ENCODE measurements at places on chromosomes 16 and 17.

DNA sequence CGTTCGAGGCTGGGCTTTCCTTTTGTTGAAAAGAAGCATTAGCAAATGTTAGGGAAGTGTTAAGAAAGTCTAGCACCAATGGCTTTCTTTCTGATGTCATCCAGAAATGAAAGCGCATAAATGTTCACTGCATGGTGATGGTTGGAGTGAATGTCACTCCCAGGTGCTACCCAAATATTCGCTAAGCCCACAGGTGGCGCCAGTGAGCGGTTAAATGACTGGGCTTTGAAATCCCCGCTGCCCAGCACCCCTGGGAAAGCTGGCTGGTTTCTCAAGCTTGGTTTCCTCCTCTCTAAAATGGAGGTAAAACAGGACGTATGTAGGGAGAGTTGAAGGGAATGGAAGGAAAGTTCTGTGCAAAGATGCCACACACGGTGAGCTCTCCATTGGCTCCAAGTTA, 104.4 kb downstream of the IRX5 start:
- peak; percentile 48 for DNase-seq

DNA sequence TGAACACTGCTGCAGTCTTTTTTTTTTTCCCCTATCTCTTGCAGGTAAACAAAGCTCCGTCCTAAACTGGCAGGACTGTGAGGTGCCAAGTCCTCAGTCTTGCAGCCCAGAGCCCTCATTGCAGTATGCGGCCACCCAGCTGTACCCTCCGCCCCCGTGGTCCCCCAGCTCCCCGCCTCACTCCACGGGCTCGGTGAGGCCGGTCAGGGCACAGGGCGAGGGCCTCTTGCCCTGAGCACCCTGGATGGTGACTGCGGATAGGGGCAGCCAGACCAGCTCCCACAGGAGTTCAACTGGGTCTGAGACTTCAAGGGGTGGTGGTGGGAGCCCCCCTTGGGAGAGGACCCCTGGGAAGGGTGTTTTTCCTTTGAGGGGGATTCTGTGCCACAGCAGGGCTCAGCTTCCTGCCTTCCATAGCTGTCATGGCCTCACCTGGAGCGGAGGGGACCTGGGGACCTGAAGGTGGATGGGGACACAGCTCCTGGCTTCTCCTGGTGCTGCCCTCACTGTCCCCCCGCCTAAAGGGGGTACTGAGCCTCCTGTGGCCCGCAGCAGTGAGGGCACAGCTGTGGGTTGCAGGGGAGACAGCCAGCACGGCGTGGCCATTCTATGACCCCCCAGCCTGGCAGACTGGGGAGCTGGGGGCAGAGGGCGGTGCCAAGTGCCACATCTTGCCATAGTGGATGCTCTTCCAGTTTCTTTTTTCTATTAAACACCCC, 13.8 kb downstream of the IL34 start:
- no peak for DNase-seq

GRCh38 chr16:27829975-27830374, 233.5 kb downstream of the GSG1L start:
- DNase-seq, result no peak

GRCh38 chr17:15238057-15238456, 27.1 kb downstream of the PMP22 start:
- no peak for DNase-seq

GRCh38 chr17:18951941-18952842, at the start of gene SLC5A10:
SLC5A10 (plus strand) TSS chr17:18952165; CDS start chr17:18952206, 41 bp downstream.
- DNase-seq, result no peak

DNA sequence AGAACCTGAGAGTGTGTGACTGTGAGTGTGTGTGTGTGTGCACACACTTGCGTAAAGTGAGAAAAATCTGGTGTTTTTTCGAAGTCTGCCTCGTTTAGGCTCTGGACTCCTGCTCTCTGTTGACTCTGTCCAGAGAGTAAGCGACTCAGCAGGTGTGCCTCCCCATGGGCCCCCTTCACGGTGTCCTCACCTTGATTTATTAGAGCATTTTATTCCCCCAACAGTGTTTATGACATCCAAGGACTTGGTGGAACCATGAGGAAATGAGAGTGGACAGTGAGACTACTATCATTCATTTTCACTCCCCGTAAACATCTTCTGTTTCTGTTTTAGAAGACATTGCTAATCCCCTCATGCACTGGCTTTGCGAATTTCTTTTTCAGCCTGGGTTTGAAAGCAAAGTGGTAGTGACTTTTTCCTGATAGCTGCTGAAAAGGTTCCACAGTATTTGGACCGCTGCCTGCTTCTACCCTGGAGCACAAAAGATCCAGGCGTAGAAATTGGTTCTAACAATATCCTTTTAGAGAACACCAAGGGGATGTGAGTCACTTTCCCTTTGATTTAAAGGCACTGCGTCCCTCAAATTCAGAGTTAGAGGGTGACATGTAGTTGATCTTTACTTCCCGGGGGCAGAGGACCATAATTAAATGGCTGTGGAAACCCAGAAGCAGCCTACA, 218.2 kb downstream of the WWOX start:
- no peak for DNase-seq

GRCh38 chr16:10988164-10988803, 43.9 kb downstream of the CLEC16A start:
- DNase-seq, result peak; percentile 83

DNA sequence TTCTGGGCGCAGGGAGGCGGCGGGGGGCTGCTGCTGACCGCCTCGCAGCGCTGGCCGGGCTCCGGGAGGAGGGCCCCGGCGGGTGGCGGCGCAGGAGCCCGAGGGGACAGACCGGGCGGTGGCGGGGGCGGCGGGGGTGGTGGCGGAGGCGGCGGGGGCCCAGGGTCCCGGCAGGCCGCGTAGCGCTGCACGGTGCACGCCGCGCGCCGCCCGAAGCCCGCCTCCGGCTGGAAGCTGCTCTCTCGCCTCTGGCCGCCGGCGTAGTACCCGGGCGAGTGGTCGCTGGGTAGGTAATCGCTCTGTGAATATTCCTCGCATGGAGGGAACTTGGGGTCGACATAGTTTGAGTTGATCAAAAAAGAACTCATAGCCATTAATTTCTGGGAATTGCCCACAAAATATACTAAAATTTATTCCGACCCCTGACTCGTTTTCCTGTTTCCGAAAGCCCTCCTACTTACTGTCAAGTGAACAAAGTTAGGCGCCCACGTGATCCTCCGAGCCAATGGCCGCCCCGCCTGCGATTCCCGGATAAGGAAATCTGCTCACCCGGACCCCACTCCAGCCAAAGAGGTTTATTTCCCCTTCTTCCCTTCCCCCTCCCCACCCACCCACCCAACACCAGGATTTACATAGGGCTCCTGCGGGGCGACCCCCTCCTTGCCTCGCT, at the start of gene HOXB4:
Gene HOXB4 (minus strand): TSS at position 405 of the 670 bp plus-strand sequence. CDS start 31 bp downstream, at position 374.
- DNase-seq, result peak; percentile 77

DNA sequence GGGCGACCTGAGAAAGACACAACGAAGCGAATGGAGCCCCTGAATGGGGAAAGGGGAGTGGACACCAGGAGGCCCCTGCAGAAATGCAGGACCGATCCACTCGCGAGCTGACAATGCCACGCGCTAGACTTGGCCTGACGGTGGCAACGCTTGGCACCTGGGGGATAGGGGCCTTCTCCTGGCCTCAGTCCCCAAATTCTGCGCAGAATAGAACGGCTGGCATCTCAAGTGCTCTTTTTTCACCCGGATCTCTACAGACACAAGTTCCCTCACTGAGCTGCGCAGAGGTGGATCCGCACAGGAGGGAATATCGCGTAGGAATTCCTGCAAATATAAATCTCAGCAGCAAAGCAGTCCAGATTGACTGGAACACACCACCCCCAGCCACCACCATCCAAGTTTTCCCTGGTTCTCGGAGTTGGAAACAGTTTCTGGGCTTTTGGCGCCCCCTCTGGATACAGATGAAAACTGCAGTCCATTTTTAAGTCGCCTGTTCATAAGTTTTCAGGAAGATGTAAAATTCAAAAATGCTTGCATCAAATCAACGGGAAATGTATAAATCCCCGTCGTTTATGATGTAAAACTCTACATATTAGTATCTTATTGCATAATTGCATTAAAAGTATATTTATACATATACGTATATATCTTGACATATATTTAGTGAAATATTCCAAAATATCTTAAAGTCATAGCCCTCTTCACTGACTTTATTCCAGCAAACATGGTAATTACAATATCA, 2.3 kb upstream of the SOX9 start:
- no peak for DNase-seq

- no peak for DNase-seq
Measured at GRCh38 chr17:28330671-28331070, 4.6 kb downstream of the IFT20 start.

DNA sequence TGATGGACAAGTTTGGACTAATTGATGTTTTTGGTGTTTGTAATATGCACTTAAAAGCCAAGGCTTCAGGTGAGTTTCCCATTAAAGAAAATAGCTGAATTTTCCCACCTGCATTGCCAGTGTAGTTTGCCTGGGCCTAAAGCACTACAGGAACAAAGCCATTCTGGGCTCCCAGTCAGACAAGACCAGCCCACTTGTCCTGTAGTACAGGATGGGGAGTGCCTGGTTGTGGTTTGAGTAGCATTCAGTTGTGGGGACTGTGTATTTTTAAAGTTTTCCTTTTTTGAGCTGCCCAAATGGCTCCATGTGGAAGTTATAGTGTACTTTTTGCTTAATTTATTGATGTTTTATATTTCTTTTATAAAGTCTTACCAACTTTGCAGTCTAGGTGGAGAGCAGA, 91.7 kb downstream of the TANGO6 start:
- no peak for DNase-seq

DNA sequence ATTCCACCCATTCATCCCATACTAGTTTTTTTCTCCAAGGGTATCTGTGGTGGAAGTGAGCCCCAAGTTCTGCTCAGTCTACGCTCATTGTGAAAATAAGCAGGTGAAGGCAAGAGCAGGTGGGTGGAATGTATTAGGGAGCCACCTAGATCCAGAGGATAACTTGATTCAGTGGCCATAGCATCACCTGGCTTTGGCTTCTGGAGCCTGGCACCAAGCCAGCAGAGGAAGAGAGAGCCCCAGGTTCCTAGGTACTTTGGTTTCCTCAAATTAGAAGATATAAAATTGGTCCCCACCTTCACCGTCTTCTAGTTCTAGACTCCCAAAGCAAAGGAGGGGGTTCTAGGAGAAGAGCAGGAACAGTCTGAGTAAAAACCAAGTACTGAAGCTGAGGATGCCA, 4.1 kb downstream of the FXR2 start:
- no peak for DNase-seq

- peak; percentile 48 for DNase-seq
Measured at GRCh38 chr16:57045694-57046381, 46.5 kb upstream of the CPNE2 start.

DNA sequence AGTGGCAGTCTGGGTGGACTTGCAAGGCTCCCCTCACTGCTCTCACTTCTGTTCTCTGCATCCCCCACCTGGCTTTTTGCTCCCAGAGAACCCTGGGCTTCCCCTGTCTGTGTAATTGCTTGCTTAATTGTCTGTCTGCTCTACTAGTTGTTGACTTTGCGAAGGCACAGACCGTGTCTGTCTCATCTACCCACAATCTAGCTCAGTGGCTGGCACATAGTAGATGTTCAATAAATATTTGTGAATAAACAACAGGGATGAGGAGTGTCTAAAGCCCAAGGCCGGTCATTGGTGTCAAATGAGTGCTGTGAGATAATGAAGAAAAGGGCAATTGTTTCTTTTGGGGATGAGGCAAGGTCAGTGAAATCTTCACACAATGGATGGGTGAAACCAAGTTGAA, 2.8 kb upstream of the SEZ6 start:
- no peak for DNase-seq

GRCh38 chr16:82257990-82258389, 88.0 kb upstream of the MPHOSPH6 start:
- DNase-seq, result no peak

- no peak for DNase-seq
Measured at GRCh38 chr17:50292465-50292864, 18.2 kb downstream of the TMEM92 start.

GRCh38 chr17:71580220-71580619, 540.6 kb upstream of the SOX9 start:
- no peak for DNase-seq

DNA sequence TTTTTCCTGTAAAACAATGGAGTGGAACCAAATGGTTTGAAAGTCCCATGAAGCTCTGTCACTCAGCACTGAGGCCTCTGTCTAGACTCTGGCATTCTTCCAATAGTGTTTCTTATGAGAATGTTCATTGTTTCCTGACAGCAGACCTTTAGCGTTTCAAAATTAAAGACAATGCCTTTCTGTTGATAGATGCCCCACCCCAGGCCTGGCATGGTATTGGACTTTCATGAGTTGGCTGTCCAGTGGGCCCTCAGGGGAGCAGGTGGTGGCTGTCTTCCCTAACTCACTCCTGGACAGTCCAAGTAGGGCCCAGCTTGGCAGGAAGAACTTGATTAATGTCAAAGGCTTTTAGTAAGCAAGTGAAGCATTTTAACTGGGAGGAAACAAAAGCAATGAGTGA, 186.5 kb upstream of the CCL2 start:
- no peak for DNase-seq

- DNase-seq, result no peak
Measured at GRCh38 chr17:2821868-2822267, 25.6 kb downstream of the RAP1GAP2 start.

DNA sequence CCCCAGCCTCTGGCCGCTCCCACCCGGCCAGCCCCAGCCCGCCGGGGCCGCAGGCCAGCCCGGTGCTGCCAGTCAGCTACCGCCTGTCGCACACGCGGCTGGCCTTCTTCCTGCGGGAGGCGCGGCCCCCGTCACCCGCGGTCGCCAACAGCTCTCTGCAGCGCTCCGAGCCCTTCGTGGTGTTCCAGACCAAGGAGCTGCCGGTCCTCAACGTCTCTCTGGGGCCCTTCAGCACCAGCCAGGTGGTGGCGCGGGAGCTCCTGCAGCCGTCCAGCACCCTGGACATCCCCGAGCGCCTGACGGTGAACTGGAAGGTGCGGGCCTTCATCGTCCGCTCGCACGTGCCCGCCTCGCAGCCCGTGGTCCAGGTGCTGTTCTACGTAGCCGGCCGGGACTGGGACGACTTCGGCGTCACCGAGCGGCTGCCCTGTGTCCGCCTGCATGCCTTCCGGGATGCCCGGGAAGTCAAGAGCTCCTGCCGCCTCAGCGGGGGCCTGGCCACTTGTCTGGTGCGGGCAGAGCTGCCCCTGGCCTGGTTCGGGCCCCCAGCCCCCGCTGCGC, 46.8 kb downstream of the TMEM132E start:
- no peak for DNase-seq

- no peak for DNase-seq
Measured at GRCh38 chr16:2529061-2529931, 1.9 kb downstream of the CEMP1 start.

- no peak for DNase-seq
Measured at GRCh38 chr17:75111777-75112335, 2.1 kb downstream of the ARMC7 start.

Data from stimulated activated naive CD8-positive, alpha-beta T cell treated with anti-CD3 and anti-CD28 coated beads, Interleukin-15, Interleukin-2, amounts not matched to agents 100 U/mL and 50 U/mL, for 24 hours (primary cell).